ENCODE measurements at places on chromosomes 12 and 14.
A peak's percentile ranks its signal among the peaks of the same experiment; 100 is the strongest.

DNA sequence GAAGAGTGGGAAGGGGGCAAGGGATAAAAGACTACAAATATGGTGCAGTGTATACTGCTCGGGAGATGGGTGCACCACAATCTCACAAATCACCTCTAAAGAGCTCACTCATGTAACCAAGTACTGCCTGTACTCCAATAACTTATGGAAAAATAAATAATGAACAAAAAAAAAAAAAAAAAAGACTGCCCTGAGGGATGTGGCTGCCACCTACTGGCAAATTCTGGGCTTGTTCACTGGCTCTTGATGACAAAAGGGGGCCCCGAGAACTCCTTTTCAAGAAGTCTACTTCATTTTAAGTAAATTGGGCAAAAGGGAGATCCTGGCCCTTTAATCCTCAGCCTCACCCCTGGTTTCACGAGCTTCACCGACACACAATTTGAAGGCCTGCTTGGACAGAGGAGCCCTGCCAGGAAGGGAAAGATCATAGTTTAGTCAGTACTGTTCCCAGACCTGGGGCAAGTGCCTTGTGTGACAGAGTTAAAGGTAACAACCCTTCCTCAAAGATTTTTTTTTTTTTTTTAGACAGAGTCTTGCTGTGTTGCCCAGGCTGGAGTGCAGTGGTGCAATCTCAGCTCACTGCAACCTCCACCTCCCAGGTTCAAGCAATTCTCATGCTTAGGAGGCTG is 26.1 kb upstream of the STAC3 start:
- DNase-seq, result no peak

GRCh38 chr14:53714495-53715192 is 242.0 kb downstream of the BMP4 start:
- DNase-seq, result no peak

DNA sequence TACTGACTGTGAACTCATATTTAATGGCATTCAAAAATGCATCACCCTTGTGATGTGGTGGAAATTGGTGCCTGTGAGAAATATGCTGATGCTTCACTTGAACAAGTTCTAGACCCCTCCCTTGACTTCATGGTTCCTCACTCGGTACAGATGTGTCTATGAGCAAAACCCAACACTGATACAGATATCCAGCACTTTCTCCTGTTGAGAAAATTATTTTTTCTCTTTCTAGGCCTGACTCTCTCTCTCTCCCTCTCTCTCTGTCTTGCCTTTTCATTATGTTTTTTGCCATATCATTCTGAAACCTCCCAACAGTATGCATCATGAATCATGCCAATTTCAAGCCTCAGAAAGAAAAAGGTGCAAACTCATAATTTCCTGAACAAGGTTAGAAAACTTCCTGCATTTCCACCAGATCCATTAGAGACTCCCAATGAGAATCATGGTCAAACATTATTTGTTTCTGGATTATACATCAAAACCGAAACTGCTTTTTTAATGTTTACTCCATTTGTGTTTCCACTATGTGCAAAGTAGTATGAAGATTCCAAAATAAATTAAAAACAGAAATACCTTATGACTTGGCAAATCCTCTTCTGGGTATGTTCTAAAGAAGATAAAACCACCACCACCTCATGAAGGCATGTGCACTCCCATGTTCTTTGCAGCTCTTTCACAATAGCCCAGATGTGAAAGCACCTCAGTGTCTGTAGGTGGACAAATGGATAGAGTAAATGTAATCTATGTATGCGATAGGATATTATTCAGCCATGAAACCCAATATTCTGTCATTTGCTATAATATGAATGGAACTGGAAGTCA is 543.6 kb downstream of the TMEM121 start:
- DNase-seq, result no peak

DNA sequence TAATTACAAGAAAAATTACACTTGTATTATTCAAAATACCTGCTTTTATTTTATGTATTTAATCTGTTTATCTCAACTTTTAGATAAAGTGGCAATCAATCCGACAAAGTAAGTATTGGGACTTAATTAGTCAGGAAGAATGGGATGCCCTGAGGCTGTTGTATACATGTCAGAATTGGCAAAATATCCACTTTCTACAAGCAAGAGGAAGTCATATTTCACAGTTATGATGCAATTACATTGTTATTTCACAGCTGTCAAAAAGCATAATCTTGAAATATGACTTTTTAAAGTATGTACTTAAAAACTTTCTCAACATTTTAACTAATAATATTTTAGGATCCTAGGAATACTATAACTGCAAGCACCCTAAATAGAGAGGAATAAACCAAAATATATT is 357.1 kb upstream of the MGAT4C start:
- no peak for DNase-seq

- peak; percentile 94 for DNase-seq
Observed at GRCh38 chr14:68939893-68940613, 39.0 kb downstream of the ACTN1 start.

DNA sequence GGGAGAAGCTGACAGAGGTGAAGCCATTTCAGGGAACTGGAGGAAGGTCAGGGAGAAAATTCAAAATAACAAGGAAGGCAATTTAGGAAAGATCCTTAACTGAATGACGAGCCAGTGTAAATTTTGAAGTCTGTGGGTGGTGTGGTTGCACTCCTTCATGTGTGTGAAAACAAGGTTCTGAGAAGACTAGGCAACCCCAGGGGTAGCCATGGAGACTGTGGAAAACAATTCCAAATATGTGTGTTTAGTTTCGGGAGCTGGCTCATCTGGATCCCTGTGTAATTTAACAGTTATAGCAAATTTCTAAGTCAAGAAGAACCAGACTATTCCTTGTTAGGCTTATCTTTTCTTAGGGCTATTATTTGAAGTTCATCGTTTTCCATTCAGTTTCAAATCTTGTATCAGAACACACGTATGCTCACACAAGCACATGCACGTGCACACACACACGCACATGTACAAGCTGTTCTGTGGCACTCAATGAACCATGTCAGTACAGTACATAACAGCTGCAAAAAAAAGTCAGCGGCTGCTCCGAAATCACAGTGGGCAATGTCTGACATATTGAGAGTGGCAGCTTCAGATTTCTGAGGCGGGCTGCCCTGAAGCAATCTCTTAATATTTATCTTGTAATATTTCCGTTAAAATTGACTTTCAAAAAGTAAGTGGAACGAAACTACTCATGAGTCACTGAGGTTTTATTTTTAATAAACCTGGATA is 411.2 kb downstream of the AEBP2 start:
- no peak for DNase-seq

GRCh38 chr14:61186341-61187195 is 94.6 kb downstream of the TMEM30B start:
- DNase-seq, result no peak

GRCh38 chr12:46492471-46493085 is 120.0 kb upstream of the SLC38A2 start:
- no peak for DNase-seq

GRCh38 chr12:131009595-131010395 is 56.1 kb downstream of the ADGRD1 start:
- peak; percentile 20 for DNase-seq

DNA sequence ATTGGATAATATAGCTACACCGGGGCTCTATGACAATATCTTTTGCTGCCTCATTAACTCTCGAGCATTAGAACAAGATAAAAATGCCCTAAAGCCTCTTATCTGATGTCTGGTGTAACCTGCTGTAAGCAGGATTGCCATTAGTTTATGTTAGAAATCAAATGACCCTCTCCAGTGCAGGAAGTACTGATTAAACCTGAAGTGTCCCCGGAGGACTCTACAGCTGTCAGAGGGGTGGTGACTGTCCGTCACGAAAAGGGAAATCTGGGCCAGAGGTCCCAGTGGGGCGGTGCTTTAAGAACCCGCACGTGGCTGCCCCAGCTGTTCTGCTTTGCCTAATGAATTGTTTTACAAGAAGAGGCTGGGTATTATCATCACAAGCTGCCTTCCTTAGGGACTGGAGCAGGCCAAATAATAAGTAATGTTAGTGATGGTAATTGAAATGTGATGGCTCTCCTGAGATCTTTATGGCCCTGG is 55.7 kb downstream of the LIN52 start:
- DNase-seq, result no peak

DNA sequence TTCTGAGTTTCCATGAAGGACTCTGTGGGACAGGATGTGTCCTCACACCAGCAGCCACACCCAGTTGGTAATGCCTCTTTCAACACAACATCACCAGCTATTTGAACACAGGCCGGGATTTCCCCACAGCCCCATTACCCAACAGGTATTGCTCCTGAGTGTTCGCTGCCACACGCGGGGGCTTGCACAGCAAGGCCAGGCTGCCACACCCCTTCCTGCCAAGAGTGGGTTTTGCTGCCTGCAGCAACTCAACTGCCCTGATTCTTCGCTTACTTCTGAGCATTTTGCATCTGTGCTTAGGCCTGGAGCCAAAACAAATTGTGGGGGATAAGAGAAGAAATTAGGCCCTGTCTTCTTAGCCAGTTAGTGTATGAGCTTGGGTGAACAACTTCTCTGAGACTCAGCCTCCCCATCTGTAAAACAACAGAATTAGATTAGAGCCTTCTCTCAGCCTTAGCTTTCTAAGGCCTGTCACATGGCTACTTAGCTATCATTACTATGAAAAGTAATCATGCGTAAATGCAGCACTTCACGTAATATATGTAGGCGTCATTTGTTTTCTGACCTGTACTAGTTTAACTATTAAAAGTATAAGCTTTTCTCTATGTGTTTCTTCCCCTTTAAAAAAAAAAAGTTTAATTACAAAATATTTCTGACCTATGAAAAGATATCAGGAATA is 20.0 kb downstream of the CKAP4 start:
- peak; percentile 90 for DNase-seq

DNA sequence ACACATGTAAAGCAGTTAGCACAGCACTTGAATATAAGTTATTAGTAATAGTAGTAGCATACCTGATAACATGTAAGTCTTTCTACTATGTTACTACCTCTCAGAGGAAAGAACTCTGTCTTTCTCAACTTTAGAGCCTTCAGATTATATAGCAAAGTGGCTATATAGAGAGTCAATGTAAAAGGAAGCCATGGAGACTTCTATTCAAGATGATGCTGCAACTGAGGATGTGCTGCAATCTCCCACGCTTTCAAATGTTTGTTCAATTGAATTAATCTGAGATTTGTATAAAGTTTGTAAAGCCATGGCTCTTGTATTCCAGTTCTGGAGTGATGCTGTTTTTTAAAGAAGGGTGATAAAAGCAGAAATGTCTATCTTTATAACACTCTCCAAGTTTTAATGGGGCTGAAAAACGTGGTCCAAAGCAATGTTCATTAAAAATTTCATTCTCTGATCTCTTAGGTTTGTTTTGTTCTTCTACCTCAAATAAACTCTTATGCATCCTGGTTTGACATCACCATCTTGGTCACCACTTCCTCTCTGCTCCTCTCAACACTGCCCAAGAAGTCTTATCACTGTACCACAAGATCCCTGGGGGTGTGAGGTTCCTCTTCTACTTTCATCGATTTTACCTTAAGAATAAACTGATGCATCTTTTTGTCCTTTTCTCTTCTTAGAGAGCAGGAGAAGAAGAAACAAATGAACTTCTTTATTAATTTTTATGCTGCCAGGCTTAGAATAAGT is 40.6 kb downstream of the C12orf42 start:
- DNase-seq, result no peak

- DNase-seq, result no peak
Observed at GRCh38 chr14:68609012-68609411, 183.9 kb downstream of the ZFP36L1 start.

DNA sequence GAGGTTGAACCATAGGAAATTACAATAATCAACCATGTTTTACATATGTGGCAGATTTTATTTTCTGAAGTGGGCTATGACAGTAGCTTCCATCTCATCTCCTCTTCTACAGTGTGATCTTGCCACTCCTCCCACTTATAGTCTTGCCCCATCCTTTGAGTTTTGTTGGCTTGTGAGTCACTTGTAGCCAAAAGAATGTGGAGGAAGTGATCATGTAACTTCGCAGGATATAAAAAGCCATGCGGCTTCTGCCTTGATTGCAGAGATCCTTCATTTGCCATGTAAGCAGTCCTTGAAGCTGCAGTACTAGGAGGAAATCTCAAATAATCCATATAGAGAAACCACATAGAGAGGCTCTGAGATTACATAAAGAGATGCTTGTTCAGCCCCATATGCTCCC is 13.7 kb upstream of the ZNF84 start:
- DNase-seq, result no peak

DNA sequence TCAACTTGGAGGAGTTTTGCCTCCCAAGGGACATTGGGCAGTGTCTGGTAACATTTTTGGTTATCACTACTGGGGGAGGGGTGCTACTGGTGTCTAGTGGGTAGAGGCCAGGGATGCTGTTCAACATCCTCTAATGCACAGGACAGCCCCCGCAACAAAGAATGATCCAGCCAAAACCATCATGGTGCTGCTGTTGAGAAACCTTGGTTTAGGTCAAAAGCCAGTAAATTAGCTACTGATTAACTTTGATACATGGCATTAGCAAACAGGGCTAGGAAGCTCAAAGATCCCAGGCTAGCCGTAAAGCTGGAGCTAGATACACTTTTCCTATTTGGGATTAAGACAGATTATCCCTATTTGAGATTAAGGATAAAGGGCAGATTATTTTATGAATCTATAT is 8.8 kb downstream of the ALKBH2 start:
- DNase-seq, result no peak

DNA sequence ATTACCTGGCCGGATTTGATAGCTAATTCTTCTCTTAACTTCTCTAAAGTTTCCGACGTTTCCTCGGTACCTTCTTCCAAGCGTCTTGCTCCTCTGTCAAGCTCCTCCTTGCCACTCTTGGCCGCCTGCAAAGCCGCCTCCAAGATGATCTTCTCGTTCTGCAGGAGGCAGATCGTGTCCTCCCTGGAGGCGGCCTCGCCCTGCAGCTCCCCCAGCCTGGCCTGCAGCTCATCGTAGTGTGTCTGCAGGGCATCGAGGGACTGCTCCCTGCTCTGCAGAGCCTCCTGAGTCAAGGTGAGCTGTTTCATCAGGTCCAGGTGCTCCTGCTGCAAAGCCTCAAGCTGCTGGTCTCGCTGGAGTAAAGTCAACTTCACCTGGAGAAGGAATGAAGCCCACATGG is 32.8 kb downstream of the GOLGA3 start:
- no peak for DNase-seq

DNA sequence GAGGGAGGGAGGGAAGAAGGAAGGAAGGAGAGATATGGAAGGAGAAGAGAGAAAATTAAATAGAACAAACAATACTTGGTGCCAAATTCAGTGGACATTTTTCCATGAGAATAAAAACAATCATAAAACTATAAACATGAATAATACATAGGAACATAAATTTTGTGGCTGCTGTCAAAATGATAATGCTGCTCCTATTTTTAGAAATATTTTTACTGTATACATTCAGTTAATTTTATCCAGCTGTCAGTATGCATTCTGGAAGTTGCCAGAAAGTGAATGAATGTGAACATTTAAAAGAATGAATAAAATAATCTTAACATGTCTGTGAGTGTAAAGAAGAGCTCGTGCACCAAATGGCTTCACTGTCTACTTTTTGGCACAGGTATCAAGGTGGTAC is 13.9 kb upstream of the PCED1B start:
- DNase-seq, result no peak

DNA sequence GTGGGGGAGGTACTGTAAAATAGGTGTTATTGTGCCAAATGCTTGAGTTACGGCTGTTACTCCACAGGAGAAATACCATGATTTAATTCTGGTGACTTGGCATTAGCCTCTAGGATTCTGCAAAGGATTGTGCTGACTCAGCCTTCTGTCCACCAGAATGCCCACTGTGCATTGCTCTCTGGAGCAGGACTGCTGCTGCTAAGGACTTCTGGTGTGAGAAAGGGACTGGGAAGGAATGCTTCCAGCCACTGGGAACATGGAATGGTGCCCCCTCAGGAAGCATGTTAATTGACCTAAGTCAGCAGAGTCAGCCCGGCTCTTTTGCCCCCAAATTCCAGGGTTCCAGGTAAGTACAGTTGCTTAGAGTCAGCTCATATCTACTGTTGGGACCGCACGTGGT is 32.9 kb downstream of the ZFHX2 start:
- DNase-seq, result no peak

- no peak for DNase-seq
Observed at GRCh38 chr12:94879542-94879941, 124.0 kb downstream of the NDUFA12 start.

Measured in RWPE2 (cell line).